ENCODE measurements at places on chromosomes 3 and 15. TPM values are rescaled to one million over a fixed set of nuclear protein-coding genes. Genes with fewer than 3 reads are reported as not detected.

DNA sequence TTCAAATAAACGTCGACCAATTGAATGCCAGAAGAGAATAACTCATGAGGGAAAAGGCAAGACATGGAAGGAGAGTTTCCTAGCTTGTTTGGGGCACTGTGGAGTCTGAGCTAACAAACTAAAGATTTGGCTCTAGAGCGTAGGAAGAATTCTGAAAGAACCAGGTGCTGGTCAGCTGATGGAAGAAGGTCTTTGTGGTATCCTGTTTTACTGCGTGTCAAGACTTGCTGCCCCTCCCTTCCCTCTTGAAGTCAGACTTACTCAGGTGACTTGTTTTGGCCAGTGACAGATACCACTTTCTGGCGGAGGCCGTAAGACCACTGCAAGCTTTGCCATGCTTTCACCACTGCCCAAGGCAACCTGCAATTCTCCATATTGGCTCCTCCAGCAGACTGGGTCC is 673 bp upstream of the HCLS1 start:
- DNase-seq: no peak

DNA sequence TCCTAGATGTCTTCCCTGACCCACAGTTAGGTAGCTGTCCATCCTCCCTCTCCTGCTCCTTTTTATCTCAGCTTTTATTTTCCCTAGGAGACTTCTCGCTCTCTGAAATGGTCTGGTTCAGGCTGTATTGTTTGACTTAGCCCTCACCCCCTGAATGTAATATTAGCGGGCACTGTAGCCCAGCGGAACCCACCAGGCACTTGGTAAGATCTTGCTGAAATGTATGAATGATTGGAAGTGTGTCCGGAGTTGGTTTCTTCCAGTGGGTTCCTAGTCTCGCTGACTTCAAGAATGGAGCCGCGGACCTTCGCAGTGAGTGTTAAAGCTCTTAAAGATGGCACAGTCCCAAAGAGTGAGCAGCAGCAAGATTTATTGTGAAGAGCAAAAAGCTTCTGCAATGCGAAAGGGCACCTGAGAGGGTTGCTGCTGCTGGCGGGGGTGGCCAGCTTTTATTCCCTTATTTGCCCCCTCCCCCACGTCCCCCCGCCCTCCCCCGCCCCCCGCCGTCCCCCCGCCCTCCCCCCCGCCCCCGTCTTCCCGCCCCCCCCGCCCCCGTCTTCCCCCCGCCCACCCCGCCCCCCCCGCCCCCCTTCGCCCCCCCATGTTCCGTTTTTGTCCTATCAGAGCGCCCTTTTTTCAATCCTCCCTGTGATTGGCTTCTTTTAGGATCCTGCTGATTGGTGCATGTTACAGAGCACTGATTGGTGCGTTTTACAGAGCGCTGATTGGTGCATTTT is 694 bp upstream of the EEFSEC start:
- DNase-seq: no peak

DNA sequence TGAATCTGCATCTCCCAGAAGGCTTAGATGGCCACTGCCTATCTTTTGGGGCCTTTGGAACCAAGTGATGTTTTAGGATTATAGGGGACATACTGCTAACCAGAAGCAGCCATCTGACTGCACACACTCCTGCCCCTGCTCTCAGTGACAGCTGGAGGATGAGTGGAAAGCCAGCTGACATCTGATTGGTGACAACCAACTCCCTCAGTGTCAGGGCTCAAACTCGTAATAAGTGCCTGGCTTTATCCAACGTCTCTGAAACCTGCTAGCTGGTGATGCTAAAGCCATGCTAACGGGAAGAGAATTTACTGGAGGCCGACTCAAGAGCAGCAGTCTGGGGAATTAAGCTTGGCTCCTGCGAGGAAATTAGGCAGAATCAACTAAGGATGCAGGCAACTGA is 35.1 kb downstream of the KY start:
- DNase-seq: no peak

GRCh38 chr3:115766587-115767482 is 143.5 kb downstream of the GAP43 start:
- no peak for DNase-seq

- DNase-seq: no peak
Measured at GRCh38 chr3:99559196-99559595, 79.2 kb upstream of the COL8A1 start.

GRCh38 chr15:66764072-66764786 is 62.2 kb downstream of the SMAD6 start:
- no peak for DNase-seq

DNA sequence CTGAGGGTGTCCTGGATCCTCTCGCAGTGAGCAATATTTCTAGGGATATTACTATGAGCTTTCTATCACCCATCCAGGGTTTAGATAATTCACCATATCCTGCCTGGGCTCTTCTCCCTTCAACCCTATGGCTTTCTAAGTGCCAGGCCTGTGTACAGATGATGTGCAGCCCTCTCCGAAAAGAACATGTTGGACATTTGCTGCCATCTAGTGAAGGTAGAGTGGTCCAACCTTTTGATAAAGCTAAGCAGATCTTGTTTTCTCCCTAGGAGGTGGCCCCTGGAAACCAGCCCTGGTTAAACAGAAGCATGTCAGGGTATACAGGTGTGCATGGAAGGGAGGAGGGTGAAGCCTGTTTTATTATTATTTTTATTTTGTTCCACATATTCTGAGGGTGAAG is 27.9 kb upstream of the SCN10A start:
- DNase-seq: no peak

GRCh38 chr3:186022931-186023330 is 85.1 kb upstream of the TRA2B start:
- DNase-seq: no peak

DNA sequence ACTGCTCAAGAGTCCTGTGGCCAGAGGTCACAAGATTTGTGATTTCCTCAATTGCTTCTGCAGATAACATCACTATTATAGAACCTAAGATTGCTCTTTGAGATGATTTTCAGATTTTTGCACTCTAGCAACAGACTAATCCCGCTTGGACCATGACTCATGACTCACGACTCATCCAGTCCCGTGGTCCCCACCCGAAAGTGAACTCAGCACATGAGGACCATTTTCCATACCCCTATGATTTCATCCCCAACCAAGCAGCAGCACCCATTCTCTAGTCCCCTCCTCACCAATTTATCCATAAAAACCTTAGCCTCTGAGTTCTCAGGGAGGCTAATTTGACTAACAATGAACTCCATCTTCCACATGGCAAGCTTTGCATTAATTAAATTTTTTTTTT is 106.3 kb upstream of the ALCAM start:
- no peak for DNase-seq

DNA sequence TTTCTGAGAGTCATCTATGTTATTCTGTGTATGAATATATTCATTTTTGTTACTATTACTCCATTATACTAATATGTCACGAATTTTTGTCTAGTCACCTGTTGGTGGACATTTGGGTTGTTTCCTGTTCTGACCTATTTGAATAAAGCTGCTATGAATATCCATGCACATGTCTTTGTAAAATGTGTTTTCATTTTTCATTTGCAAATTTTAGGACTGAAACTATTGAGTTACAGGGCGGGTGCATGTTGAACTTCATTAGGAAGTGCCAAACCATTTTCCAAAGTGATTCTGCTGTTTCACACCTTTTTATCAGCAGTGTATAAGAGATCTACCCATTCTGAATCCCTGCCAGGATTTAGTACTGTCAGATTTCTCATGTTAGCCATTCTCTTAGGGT is 37.7 kb upstream of the IQCF6 start:
- no peak for DNase-seq

- no peak for DNase-seq
Measured at GRCh38 chr3:134311693-134312071, 61.0 kb upstream of the RYK start.

GRCh38 chr15:51765751-51766150 is 14.4 kb downstream of the TMOD2 start:
- DNase-seq: no peak

DNA sequence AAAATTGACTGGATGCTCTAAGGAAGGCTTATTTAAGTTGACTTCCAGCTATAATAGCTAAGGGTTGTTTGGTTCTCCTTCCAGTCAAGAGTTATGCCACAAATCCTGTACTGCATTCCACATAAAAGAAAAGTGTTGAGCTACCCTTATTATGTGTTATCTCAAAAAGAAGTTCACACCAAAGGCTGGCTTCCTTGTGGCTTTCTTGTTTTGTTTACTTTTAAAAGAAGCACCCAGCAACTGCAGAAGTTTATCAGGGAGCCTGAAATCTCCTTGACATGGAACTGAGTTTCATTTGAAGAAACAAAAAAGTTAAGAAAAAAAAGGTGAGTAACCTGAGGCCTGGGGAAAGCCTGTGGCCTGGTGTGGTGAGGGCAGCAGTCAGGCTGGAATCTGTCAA is 10.2 kb downstream of the MGLL start:
- DNase-seq: no peak

- DNase-seq: no peak
Measured at GRCh38 chr3:140164156-140164555, 229.2 kb downstream of the CLSTN2 start.

- no peak for DNase-seq
Measured at GRCh38 chr3:183341545-183342288, 86.7 kb downstream of the MCF2L2 start.

DNA sequence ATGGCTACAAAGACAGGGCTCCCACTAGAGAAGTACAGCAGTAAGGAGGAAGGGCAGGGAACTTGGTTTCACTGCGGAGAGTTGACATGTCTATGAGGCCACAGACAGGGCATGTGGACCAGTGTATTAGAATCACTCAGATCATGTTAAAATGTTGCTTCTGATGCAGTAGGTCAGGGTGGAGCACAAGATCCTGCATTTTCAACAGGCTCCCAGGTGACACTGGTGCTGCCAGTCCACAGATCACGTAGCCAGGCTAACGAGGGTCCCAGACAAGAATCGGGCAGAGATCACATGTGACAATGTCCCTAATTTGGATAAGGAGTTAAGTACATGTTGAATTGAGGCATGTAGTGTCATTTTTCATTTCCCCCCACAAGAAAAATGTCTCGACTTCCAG is 73.6 kb downstream of the SPSB4 start:
- DNase-seq: no peak

- DNase-seq: no peak
Measured at GRCh38 chr15:67174864-67175573, 79.4 kb downstream of the AAGAB start.

DNA sequence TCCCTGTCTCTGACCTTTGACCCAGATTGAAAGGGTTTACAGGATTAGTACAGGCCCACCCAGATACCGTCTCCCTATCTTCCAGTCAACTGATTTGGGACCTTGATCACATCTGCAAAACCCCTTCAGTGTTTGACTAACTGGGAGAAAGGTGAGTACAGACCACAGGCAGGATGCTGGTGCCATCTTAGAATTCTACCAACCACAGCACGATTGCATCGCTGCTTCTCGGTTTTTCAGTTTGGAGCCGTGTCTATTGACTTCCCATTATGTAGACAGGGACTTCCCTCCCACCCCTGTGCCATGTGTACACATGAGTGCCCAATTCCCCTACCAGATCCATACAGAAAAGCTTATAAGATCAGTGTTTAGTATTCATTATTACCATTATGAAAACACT is 6.6 kb upstream of the KLF13 start:
- DNase-seq: no peak

GRCh38 chr3:32420126-32421038 is 28.7 kb downstream of the CMTM7 start:
- no peak for DNase-seq

DNA sequence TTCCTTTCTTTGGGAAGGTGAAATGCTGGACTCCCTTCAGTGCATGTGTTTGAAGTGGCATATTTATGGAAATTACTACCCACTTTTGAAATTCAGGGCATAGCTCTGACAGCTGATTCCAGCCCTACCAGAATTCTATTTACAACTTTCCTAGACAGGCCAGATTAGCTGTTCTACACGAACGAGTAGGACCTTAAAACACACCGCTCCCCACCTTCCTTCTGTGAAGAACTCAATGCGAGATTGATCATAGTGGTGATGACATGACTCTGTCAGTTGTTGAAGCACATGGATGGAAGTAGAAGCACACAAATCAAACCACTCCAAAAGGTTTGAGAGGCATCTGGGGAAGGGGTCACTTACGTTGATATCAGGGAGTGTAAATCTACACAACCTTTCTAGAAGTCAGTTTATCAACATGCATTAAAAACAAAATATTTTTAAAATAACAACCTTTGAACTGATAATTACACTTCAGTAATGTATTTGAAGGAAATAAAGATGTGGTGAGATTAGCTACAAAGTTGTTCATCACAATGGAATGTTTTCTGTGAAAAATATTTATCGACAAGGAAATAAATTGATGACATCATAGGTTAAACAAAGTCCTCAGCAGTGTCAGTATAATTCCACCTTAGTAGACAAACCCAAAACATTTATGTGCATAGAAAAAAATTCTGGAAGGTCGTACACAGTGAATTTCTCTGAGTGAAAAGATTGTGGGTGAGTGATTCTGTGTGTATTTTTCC is 29.8 kb downstream of the RARB start:
- DNase-seq: no peak

- no peak for DNase-seq
Measured at GRCh38 chr3:176683382-176683781, 513.9 kb downstream of the TBL1XR1 start.

GRCh38 chr3:170751899-170752293 is 118.1 kb downstream of the RPL22L1 start:
- no peak for DNase-seq

GRCh38 chr3:137249311-137249940 is 291.6 kb downstream of the IL20RB start:
- no peak for DNase-seq

DNA sequence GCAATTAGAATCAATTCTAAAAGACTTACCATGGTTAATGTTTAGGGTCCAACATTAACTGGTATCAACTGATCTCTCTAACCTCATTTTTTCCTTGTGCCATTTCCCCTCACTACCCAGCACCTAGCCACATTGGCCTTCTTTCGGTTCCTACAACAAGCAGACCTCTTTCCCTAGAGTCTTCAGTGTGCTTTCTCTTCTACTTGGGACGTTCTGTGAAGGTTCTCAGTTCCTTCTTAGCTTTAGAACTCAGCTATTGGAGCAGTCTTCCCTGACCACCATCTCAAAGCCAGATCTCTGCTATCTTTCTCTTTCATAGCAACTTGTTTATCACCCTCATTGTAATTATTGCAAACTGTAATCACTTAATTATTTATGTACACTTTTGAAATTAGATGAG is 31.5 kb upstream of the MINDY4B start:
- DNase-seq: no peak

Gene PLSCR2
- 0.72 TPM for total RNA-seq

Gene MOBP
- not detected for total RNA-seq

Gene STAC
- total RNA-seq: not detected

Gene TNFAIP8L3
- not detected for total RNA-seq

Gene ANKRD63
- not detected for total RNA-seq

Gene SLC51A
- total RNA-seq: not detected

Gene UBAP1L
- 16.6 TPM for total RNA-seq

Gene SRGAP3
- 2.2 TPM for total RNA-seq

Gene MAP1A
- total RNA-seq: 0.35 TPM

Gene RETNLB
- total RNA-seq: not detected

Gene ITIH1
- total RNA-seq: not detected

Gene AGTR1
- not detected for total RNA-seq

Gene BTD
- total RNA-seq: 27.4 TPM

Gene FBXW12
- total RNA-seq: not detected

Gene RHCG
- not detected for total RNA-seq

Measured in CD4-positive, alpha-beta memory T cell (primary cell).